ENCODE measurements at places on chromosomes 2 and 18.
A peak's percentile ranks its signal among the peaks of the same experiment; 100 is the strongest.

DNA sequence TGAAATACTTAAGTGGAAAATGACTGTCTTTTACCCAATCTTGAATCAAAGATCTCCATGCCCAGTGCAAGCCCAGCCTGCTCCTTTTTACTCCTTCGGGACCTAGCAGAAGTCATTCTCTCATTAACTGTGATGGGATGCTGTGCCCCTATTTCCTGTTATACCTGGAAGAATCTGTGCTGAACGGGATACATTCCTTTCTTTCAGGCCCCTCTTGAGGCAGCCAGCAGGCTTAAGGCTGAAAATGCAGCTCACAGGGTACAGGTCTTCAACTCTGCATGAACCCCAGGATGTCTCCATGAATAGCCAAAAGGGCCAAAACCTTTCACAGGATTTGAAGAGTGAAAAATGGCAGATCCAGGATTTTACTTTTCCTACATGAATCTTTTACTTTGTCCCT lies 784.8 kb upstream of the KLHL29 start:
- DNase-seq, result no peak

DNA sequence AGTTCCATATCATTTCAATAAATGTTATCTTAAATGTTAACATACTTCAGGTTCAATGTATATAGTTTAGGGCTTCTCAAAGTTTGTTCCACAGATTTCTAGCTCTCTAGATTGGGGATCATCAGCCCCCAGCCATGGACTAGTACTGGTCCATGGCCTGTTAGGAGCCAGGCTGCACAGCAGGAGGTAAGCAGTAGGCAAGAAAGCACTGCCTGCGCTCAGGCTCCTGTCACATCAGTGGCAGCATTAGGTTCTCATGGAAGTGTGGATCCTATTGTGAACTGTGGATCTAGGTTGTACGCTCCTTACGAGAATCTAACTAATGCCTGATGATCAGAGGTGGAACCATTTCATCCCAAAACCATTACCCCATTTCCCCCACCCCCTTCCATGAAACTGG lies 531.1 kb downstream of the PARD3B start:
- DNase-seq, result no peak

DNA sequence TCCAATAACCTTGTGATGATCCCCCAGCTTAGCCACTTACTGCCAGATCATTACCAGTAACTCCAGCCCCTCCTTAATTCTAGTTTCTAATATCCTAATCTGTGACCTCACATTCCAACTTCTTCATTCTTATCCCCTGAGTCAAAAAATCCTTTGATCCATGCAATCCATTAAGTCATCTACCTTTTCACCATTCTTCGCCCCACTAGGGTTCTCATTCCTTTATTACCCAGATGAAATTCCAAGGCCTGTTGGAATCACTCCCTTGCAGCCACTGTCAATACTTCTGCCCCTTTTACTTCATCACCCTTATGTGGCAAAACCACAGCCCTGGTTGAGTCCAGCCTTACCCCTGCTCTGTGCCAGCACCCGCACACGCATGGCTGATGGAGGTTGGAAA lies 20.3 kb upstream of the IL36G start:
- peak; percentile 74 for DNase-seq

DNA sequence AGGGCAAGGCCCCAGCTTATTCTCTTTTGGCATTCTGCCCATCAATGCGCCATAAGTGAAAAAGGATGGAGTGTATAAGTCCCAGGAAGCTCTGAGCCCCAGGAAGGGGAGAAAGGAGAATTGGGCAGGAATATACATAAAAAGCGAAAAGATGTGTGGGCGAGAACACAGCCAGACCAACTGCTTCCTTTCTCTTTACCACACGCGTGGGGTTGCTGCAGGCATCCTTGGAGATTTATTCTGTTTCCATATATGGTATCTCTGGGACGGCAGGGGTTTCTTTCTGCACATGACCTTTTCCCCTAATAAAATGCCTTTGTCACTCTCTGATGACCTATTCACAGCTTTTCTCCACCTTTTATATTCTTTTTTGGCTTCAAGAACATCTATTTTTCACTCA lies 440.5 kb downstream of the NBAS start:
- no peak for DNase-seq

DNA sequence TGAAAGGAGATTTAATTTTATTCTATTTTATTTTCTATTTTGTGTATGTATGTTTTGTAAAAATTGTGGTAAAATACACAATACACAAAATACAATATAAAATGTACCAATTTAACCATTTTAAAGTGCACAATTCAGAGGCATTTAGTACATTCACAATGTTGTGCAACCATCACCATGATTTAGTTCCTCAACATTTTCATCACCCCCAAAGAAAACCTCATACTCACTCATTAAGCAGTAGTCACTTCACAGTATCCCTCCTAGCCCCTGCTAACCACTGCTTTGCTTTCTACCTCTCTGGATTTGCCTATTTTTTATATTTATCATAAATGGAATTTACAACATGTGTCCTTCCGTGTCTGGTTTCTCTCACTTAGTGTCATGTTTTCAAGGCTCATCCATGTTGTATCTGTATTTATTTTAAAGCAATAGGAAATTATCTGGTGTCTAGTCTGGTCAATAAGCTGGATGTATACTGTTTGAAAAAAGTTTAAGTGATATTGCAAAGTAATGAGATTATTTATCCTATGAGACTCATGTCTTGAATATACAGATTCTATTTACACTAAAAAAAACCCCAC lies 77.9 kb upstream of the GLS start:
- DNase-seq, result no peak

DNA sequence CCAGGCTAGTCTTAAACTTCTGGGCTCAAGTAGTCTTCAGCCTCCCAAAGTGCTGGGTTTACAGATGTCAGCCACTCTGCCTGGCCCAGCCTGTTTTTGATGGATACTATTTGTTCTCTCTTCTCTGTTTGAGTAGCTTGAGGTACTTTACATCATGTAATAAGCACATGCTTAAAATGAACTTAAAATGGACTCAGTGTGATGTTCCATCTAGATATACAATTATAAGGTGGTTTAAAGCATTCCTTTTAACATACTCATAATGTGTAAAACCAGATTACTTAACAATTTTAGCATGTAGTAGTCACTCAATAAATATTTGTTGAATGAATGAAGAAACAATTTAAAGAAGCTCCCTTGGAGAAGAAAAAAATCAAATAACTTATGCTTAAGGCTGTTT lies 9.6 kb downstream of the PTPRM start:
- peak; percentile 66 for DNase-seq

DNA sequence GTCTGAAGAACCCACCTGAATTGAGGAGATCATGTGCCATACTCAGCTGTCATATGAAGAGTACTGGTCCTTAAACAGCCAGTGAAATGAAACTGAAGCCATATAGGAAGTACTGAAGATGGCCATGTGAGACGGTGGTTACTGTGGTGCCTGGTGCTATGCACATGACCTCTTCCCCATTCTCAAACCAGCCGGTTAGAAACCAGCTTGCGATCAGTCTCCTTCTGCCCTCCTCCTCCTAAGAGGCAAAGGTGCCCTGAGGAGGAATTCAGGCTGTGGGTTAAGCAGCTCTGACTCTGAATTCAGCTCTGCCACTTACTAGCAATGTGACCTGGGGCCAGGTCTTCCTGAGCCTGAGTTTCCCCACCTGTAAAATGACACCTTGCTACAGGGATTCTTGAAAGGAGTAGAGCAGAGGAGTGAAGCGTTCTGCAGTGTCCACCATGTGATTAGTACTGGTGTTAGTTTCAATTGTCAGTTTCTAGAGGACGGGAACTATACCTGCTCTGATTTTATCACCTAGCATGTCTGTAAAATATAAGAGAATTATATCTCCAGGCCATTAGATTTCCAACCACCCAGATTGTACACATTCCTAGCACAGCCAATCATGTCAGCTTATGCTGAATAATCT lies 5.1 kb downstream of the FECH start:
- peak; percentile 11 for DNase-seq

DNA sequence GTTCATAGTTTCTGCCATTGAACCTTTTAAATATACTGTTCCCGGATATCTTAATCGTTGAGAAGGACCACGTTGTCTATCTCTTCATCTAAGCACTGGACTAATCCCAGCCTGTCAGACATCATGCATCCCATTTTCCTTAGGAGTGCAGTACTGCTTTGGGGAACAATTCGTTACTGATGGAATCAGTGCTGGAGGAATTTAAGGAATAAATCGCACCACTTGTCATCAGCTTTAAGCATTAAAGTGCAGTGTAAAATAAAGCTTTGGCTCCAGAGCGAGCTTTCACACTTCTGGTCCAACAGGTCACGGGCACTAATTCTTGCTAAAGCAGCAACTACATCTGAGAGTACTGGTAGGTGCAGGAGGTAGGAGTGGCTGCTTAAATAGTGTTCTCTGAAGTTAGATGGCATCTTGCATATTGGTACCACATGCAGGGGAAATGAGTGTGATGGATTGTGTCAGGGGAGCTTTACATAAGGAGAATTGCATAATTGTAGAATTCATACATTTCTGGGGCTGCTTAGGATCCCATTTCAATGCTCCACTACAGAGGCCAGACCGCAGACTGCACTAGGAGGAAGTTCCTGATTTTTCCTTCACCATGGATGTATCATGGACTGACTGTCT lies 105.7 kb upstream of the RASGRP3 start:
- no peak for DNase-seq

- no peak for DNase-seq
Observed at GRCh38 chr2:10877651-10878111, 34.1 kb upstream of the KCNF1 start.

DNA sequence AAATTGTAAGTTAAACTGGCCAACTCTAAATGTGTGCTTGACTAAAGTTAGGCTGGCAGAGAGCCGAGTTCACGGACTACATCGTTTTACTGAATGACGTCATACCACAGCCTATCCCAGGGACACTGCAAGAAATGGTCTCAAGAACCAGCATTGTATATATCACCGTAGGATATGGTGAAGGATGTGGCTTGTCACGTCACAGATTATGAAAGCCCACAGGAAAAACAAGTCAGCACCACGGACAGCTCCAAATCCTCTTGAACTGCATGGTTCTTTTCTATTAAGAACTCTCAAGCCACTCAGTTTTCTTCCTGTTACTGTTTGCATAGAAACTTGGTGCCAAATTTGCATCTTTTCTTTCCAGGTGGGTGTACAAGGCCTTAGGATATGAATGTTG lies 85.1 kb upstream of the ACAA2 start:
- peak; percentile 30 for DNase-seq

- DNase-seq, result no peak
Observed at GRCh38 chr2:179562330-179562885, 297.8 kb upstream of the SESTD1 start.

- DNase-seq, result no peak
Observed at GRCh38 chr2:19902216-19902740, 495 bp upstream of the TTC32 start.

- DNase-seq, result peak; percentile 24
Observed at GRCh38 chr2:221571551-221572218, 419 bp downstream of the EPHA4 start.

DNA sequence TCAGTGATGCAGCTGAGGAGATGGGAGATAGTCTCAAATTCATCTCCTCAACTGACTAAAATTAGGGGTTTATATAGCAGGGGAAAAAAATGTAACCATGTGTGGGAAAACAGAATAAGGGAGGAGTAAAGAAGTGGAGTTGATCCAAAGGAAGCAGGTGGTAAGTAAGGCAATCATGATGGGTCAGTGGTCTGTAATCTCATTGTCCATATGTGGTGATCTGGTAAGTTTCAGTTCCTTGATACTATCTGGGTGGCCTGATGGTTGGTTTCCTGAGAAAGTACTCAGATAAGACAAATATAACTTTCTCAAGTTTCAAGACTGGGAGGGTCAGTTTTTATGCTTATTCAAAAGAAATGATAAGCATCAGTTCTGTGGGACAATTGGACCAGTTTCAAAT lies 312.3 kb upstream of the KCNJ3 start:
- no peak for DNase-seq

DNA sequence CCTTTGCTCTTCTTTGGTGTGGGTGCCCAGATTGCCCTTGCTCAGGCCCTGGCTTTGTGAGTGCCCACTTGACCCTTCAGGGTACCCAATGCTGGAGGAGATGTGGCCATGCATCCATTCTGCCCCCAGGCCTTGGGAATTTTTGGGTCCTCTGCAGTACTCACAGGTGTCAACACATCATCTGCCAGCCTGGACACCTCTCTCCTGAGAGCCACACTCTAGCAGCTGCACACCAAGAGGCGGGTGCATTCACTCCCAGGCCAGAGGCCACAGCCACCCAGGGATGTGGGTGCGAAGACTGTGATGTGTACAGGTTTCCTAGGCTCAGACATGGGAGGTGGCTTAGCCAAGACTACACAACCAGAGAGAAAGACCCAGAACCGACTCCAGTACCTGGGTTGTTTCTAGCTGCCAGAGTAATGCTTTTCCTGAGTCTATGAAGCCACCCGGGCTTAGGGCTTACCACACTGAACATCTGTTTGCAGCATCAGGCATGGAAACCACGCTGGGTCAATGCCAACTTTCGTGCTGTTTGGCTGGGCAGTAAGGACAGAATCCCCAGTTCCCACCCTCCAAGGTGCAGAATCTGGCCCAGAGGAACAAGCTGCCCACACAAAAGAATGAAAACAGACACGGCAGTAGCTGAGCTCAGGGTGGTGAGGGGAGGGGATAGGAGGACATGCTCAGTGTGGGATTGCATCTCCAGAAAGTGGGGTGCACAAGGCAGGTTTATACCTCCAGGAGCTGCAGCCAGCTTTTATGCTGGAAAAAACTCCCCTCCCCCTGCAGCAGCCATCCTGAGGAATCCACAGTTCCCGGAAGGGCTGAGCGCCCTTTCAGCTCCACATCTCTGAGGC lies 40.1 kb downstream of the KCNF1 start:
- no peak for DNase-seq

DNA sequence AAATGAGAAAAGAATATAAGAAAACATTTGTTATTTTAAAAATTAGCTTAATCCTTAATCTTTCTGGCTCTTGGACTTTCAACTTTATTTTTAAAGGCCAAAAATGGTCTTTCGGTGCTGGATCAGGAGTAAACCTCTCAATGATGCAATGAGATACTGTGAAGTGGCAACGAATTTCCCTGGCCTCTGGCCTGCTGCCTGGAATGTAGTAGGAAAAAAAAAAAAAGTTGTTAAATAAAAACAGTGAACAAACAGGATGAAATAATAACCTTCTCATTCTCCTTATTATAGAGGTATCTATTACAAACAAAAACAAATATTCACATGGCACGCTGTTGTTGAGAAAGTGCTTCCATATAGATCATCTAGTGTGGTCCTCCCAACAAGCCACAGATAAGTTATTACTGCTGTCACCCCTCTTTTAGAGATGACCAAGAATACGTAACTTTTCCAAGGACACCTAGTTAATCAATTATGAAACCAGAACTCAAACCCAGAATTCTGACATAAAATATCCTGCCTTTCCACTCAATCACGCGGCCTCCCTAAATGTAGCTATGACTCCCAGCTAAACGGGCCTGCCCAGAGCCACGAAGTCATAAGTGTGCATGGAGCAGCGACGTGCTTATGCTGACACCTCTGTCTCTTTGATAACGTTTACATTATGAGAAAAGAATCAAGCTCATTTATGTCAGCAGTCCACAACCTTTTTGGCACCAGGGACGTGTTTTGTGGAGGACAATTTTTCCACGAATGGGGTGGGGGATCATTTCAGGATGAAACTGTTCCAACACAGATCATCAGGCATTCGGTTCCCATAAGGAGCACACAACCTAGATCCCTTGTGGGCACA lies 170.9 kb downstream of the BCL2 start:
- peak; percentile 24 for DNase-seq
